ENCODE measurements at places on chromosomes 13 and 19.

DNA sequence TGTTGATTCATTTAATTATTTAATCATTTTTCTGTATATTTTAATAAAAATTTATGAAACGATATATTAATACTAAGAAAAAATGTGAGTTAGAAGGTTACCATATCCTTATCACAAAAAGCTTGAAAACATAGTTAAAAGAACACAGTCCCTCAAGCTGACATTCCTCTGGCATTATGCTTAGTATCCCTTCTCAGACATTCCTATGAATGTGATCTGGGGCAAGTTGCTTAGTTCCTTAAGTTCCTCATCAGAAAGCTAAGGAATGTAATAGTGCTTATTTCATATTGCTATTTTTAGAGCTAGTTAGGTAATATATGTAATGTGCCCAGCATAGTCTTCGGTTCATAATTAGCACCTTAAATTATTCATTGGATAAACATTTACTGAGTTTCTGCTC, 122.8 kb downstream of the MTUS2 start:
- no peak for DNase-seq

- no peak for DNase-seq
Observed at GRCh38 chr13:108120856-108121255, 94.5 kb downstream of the LIG4 start.

- DNase-seq = no peak
Observed at GRCh38 chr19:12872255-12872654, 9.0 kb downstream of the DNASE2 start.

- DNase-seq = no peak
Observed at GRCh38 chr13:108681986-108682575, 52.7 kb downstream of the MYO16 start.

GRCh38 chr19:17796013-17796837, 1.3 kb downstream of the B3GNT3 start:
- DNase-seq = no peak

GRCh38 chr13:92150606-92151005, 752.2 kb downstream of the GPC5 start:
- DNase-seq = no peak

GRCh38 chr13:71634602-71635443, 232.2 kb downstream of the DACH1 start:
- DNase-seq = no peak

DNA sequence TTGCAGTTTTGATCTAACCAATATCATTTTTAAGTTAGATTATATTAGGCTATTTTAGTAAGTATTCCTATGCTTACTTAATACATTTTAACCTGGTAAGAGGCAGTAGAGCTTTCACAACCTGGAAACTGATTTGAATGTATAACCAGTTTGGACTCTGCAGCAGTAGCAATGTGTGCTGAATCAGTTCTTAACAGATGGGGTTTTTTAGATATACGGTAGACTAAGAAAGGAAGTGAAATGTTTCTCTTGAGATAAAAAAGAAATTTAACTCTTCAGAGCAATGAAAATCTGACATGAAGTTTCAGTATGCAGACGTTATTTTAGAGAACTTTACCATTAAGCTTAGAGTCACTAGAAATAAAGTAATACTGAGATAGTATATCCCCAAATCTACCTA, 2.7 kb downstream of the NBEA start:
- no peak for DNase-seq

DNA sequence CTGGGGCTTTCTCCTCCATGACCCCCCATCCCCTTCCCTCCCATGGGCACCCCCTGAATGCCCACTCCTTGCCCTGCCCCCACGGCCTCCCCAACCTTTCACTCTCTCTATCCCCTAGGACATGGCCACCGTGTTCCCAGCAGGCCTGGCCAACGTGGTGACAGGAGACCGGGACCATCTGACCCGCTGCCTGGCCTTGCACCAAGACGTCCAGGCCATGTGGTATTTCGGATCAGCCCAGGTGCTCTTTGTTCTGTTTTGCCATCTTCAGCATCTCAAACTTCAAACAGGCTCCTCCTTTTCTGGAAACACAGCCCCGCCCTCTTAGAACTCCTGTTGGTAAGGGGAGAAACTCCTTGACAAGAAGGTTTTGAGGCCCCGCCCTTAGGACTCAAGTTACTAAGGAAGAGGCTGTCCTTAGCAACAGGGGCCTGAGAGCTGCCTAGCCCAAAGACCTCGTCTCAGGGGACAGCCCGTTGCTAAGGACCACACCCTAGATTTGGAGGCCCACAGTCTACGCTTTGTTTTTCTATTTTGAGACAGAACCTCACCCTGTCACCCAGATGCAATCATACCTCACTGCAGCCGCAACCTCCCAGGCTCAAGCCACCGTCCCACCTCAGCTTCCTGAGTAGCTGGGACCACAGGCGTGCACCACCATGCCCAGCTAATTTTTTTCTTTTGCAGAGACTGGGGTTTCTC, 5.1 kb upstream of the FLT3LG start:
- no peak for DNase-seq

DNA sequence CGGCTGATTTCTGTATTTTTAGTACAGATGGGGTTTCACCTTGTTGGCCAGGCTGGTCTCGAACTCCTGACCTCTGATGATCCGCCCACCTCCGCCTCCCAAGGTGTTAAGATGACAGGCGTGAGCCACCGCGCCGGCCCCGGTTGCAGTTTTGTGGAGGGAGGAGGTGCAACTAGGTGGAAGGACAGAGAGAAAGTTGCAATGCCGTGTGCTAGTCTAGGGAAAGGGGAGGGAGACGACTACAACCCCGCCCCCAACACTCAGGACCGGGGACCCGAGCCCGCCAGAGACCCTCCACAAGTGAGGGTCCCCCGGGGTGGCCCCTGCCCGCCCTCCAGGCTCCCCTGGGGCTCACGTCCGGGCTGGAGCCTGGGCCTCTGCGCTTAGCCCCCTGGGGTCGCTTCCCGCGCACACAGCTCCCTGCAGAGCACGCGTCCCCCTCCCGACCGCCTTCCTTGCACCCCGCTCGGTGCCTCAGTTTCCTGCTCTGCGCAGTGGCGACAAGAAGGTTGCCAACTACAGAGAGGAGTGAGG, 1.2 kb upstream of the ARID3A start:
- DNase-seq = no peak

DNA sequence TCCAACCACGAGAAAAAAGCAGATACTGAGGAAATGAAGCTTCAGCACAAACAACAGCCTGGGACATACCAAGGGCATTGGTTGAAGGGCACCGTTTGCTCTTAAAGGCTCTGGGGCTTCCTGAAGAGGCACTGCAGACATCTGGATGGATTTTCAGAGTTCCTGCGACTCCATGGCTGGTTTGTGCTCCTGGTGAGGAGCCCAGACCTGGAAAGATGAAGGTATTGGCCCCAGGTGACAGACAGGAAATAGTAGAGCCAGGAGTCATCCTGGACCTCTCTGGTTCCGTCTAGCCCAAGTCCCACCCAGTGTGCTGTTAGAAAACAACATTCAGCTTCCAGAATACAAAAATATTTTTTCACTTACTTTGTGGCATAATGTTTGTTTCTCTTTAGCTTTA, 6.3 kb downstream of the IL17D start:
- no peak for DNase-seq

- no peak for DNase-seq
Observed at GRCh38 chr19:45076851-45077730, 813 bp upstream of the ZNF296 start.

DNA sequence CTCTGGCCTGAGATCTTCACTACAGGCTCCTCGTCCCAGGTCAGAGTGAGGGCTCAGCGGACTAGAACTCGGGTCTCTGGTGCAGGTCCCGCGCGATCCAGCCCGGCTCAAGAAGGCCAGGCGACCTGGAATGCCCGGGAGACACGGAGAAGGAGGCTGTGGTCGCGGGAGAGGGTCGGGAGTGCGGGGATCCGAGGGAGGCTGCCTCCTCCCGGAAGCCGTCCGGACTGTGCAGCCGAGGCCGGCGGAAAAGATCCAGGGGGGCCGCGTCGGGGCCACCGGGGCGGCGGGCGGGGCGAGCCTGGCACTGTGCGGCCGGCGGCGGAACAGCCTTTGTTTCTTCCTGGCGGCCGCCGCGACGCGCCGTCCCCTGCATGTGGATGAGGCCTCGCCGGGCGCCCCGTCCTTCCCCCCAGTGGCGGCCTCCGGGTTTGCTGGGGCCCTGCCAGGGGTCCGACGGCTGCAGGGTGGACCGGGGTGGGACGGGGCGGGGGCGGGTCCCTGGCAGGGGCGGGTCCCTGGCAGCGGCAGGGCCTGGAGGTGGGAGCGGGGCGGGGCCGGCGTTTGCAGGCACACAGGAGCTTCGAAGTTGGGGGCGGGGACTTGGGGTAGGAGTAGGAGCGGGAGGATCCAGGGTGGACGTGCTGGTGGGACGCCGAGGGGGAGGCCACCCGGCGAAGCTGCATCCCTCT, 1.0 kb upstream of the SLC7A10 start:
- peak; percentile 26 for DNase-seq

GRCh38 chr13:113120300-113121182, 2.1 kb upstream of the F10 start:
- DNase-seq = no peak

- peak; percentile 68 for DNase-seq
Observed at GRCh38 chr13:51453207-51453958, 547 bp upstream of the INTS6 start.

GRCh38 chr19:12603714-12604113, 6.9 kb downstream of the ZNF490 start:
- no peak for DNase-seq

DNA sequence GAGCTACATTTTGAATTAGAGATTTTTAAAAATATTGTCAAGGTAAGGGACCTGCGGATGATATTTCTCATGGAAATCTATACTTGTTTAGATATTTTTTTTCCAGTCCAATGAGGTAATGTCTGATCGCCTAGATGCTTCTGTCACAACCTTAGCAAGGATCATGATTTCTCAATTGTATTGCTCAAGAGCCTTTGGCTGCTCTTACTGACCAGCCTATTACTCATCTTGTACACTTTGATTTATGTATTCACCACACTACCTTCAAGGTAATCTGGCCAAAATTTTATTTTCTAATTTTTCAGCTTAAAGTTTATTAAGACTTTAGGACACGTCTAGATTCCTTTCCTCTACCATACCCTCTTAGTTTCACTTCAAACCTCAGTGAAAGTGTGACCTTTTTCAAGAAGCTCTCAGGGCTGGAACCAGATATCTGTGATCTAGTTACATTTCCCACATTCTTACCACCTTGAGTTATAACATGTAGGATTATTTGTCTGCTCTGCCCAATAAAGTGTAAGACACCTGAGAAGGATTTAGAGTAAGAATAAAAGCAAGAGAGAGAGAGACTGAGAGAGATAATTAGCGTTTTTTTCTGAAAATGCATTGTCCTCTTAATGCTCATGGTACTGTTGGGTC, 197.1 kb downstream of the ITGBL1 start:
- no peak for DNase-seq

DNA sequence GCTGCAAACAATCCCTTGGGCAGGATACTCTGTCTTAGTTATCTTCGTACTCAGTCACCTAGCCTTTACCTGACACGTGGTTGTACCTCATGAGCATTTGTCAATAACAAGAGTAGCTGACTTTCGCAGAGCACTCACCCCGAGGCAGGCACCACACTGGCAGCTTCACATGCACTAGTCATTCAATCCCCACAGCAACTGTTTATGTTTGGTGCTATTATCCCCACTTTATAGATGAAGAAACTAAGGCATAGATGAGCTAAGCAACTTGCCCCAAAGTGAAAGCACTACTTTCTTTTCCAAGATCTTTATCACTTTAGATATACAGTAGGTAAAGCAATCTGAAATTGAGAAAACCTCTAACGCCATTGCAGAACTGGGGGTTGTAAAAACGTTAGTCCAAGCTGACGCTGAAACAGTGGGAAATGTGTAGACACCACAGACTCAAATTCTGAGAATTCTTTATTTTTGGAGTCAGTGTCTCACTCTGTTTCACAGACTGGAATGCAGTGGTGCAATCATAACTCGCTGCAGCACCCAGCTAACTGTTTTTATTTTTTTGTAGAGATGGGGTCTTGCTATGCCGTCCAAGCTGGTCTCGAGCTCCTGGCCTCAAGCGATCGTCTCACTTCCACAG, 446.0 kb downstream of the FOXO1 start:
- DNase-seq = no peak

DNA sequence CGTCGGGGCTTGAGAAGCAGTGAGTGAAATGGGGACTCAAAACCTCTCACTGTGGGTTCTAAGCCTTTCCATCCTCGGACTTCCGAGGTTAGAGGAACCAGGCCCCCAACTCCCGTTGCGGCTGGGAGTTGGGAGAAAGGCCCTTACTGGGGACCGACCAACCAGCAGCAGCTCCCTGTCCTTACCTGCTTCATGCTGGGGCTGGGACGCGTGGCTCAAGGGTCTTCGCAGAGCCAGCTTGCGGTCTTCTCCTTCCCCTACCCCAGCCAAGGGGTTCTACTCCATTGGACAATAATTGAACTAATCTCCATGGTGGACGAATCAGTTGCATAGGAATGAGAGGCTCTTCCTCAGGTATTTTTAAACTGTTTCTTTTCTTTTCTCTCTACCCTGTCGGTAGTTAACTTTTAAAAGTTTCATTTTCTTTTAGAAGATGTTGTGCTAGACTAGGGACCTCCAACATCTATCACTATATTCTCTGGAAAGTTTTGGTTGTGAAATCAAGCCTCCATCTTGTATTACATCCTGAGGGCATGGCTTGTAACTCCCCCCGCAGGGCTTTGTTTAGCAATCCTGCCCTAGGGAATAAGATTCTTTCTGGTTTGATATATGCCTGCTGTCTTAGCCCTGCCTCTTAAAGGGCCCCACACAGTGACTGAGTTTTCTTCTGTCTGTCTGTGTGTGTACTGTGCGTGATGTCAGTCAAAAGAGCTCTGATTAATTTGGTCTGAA, 1027.1 kb upstream of the PCDH9 start:
- no peak for DNase-seq

- no peak for DNase-seq
Observed at GRCh38 chr13:51043310-51043709, 67.8 kb downstream of the C13orf42 start.

DNA sequence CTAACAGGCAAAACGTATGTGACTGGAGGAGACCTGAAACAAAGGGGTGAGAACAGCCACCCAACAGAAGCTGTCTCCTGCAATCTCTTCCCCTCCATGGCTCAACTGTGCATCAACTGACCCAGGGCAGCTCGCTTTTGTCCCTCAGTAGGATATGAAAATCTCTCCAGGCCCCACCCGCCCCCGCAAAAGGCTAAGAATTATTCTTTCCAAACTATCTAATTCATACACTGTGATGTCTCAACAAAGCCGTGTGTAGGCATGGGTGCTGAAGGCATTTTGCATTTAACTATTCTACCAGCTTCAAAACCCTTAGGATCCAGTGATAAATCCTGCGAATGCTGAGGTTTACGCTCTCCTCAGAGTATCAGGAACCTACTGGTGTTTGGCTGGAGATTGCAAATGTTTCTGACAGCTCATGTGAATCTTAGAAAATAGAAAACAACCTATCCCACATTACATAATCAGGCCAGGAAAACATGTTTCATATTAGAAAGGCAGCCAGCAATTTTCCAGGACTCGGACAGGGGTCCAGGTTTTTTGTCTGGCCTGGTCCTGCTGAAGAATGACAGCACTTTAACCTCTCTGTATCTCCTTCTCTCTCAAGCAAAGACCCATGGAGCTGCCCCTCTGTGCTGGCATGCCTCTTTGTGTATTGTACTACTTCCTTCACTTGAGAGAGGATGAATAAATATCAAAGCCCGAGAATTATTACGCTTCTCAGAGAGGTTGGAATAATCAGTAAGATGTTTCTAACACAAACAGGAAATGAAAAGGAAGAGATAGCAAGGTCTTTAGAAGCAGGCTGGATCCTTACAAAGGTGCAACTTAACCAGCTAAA, 17.3 kb downstream of the DHRS12 start:
- DNase-seq = no peak

GRCh38 chr13:69641773-69642172, 465.9 kb upstream of the ATXN8OS start:
- no peak for DNase-seq

Data from stimulated activated CD4-positive, alpha-beta T cell treated with anti-CD3 and anti-CD28 coated beads, TNF-alpha, amount 100 ng/mL, for 24 hours (primary cell).